ENCODE measurements at places on chromosomes 16 and 17.

GRCh38 chr17:10295728-10296343, 77.0 kb downstream of the MYH13 start:
- DNase-seq, result no peak

GRCh38 chr17:56656701-56657327, 63.3 kb downstream of the NOG start:
- no peak for DNase-seq

- no peak for DNase-seq
These were observed 2.5 kb upstream of the ABCC12 start for GRCh38 chr16:48158296-48158695.

- no peak for DNase-seq
These were observed 114.9 kb downstream of the TRIM37 start for GRCh38 chr17:58991718-58992331.

DNA sequence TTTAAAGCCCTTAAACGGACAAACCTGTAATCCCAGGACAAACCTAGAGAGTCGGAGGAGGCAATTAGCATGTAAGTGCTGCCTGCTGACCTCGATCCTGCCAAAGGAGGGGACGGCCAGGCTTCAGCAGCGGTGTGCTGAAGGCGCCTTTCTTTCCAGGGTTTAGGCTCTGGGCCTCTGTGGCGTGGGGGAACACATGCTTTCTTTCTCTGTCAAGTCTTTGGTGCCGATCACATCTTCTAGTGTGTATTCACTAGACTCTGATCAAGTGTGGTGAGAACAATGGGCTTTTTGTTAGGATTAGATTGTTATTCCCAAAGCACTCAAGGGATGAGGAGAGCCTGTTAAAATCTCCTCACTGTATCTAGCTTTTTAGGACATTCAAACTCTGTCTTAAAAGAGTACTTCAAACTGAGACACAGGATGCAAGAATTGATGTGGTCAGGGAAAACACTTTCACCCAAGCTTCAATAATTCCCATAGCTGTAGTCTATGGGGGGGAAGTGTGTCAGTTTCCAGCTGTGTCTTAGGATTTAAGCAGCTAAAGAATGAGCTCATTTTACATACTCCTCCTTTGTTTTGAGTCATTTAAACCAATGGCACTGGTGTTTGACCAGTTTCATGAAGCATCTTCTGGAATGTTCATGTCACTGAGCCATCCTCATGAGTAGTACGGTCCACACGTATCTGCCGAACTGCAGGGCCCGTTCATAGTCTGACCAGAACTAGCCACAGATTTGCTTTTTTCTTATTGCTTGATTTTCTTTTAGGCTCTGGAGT, 51.2 kb downstream of the RPA1 start:
- no peak for DNase-seq

DNA sequence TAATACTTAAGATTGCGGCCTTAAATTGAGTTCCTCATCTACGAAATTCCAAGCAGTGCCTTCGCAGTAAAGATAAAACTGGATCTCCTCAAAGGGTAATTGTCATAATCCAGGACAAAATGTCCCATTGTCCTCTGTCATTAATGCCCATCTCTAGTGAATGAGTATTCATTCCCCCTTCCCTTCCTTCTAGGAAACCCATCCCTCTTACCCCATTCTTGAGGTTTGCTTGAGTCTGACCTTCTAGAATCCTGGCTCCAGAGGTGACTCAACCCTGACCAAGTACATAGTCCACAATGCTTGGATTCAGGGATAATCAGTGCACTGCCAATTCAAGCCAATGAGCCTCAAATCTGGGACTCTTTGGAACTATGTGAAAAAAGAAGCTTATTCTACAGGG, 47.0 kb upstream of the MAF start:
- DNase-seq, result no peak

DNA sequence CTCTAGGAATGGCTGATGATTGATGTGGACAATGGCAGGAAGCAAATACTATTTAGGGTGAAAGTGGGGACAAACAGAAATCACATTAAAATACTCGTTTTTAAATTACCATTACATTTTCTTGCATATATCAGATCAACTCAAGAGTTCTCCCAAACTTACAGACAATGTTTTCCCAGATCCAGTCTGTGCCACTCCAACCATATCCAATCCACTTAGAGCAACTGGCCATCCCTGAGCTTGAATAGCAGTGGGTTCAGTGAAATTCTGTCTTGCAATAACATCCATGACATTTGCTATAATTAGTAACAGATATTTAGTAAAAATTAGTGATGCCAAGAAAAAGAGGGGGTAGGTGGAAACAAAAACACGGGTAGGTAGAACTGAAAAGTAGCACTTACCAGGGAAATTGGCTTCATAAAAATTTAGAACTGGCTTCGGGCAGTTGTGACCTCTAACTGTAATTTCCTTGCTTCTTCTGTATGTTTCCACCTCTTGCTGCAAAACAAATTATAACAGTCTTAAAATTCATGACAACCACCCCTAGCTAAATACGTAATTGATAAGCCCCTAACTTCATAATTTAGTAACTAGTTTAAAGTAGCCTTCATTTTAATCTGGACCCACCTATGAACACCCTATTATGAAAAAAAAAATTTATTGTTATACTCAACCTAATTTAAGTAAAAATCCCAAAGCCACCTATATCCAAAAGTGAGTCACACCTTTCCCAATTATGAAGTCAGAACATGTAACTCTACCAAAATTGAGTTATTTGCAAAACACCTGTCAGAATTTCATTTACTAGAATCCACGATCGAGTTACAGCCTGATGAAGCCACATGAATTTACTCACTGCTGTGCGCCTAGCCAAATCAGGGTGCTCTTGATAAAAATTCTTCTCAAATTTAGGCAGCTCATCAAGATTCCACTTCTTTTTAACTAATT, 2.0 kb downstream of the DDX5 start:
- DNase-seq, result no peak

DNA sequence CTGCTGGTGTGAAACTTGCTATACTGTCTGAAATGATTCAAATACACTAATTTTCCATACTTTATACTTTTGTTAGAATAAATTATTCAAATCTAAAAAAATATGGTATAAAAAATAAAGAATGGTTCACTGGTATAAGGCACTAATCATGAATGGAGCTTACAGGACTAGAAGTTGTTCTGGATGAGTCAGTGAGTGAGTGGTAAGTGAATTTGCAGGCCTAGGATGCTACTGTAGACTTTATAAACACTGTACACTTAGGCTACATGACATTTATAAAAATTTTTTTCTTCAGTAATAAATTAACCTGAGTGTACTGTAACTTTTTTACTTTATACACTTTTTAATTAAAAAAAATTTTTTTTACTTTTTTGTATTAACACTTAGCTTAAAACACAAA, 95.5 kb downstream of the MAP2K4 start:
- no peak for DNase-seq

GRCh38 chr16:17474572-17474971, 3.8 kb upstream of the XYLT1 start:
- DNase-seq, result no peak

DNA sequence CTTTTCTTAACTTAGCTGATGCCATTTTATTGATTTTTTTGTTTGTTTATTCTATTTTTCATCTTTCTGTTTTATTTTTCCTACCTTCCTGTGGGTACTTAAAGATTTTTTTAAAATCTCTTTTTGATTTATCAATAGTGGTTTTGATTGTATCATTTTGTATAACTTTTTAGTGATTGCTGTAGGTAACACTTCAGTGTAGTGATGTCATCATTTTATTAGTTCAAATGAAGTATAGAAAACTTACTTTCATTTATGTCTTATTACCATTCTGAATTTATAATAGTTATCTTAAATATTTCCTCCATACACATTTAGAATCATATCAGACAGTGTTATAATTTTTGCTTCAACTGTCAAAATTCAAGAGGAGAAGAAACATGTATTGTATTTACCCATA, 115.9 kb downstream of the PHKB start:
- no peak for DNase-seq

DNA sequence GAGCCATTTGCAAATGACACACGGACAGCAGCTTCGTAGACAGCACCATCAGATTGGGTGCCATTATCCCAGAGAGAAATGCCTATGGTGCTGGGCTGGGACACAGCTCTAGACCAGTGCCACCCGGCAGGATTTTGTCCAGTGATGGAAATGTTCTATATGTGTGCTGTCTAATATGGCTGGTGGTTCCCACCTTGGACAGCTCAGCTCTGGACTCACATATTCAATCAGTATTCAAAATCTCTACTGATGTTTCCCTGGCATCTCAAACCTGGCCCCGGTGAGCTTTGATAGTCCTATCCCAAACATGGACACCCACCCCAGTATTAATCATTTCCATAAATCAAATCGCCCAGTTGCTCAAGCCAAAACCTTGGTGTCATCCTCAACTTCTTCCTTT, 23.0 kb downstream of the FA2H start:
- no peak for DNase-seq

- no peak for DNase-seq
These were observed 250.1 kb upstream of the PSMD7 start for GRCh38 chr16:74046524-74046923.

GRCh38 chr16:31242206-31242605, 17.6 kb upstream of the ITGAM start:
- no peak for DNase-seq

DNA sequence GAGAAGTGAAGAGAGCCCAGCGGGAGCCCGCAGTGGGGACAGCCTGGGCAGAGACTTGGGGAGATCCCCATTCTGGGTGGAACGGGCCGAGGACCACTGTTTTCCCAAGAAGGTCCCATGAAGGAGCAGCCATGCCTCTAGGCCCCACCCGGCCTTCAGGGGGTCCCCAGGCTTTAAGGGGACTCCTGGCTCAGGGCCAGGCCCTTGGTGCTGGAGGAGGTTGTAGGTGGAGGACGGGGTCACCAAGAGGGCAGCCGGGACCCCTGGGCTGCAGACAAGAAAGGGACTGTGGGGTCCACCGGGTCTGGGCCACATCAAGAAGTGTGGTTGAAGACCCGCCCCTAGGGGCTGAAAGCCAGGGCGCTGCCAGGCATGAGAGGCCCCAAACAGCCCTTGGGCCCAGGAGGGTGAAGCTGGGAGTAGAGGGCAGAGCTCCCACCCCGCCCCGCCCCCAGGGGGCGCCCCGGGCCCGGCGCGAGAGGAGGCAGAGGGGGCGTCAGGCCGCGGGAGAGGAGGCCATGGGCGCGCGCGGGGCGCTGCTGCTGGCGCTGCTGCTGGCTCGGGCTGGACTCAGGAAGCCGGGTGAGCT, at the start of gene PRSS21:
Gene PRSS21, plus strand, starts transcription at position 487 of the 589 bp plus-strand sequence. Its CDS starts 32 bp downstream, at position 519.
- DNase-seq, result no peak

DNA sequence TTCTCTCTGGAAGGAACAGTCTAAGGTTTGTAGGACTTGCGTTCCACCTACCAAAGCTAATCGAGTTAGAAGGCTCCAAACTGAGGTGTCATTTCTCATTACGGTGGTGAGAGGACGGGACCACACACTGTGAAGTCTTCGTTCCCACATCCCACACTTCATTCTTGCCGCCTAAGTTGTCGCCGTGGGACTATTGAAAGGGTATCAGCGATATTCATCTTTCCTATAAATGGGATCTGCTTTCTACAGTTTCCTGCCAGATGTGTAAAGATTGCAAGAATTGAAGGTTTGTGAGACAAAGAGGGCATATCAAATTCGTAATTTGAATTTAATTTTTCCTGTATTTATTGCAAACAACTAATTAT, 608 bp upstream of the TRIM37 start:
- DNase-seq, result no peak

DNA sequence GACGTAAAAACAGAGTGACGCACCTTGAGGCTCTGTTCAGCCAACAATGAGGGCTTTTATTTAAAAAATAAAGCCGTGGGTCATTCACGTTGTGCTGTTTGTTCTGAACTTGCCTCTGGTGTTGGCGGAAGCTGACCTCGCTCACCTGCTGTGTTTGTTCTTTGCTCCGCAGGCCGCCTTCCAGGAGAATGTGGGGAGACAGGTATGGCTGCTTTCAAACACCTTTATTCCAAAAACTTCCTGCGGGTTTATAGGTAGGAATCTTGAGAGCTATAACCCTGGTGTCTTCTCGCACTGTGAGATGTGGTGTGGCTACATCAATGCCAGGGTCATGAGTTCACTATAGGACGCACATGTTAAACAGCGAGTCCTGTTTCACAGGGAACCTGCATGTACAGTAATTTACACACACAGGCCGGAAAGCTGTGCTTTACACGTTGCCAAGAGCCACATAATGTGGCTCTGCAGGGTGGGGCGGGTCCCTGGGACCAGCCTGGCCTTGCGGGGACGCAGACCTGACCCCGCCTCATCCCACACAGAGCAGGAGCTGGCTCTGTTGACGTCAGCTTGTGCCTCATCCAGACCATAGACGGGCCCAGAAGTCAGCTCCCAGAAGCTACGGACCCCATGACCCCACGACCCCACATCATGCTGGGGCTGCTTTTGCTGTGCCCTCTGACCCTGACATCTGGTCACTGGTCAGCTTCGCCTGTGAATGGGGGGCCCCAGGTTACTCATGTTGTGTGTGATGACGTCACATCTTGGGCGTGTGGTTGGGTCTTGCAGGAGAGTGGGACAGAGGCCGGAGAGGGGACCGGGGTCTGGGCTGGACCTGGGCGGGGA, 49.9 kb upstream of the ZNF750 start:
- DNase-seq, result no peak

DNA sequence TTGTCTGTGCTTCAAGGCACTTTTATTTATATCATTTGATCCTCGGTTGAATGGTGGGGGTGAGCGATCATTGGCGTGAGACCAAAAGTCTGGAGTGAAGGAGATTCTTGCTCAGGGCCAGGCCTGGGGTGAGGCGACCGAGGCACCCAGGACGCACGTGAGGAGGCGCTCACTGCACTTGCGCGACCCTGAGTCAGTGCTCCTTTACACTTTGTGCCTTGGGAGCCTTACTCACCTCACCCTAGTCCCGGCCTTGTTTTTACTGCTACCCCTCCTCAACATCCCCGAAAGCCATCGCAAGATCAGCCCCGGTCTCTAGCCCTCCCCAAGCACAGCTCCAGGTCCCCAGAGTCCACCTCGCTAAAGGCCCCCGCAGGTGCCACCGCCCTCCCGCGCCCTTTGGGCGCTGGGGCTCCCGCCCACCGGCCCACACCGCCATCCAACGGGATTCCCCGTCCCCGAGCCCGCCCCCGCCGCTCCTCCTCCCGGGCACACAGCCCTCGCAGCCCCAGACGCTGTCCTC, 496 bp downstream of the EZH1 start:
- DNase-seq, result no peak

DNA sequence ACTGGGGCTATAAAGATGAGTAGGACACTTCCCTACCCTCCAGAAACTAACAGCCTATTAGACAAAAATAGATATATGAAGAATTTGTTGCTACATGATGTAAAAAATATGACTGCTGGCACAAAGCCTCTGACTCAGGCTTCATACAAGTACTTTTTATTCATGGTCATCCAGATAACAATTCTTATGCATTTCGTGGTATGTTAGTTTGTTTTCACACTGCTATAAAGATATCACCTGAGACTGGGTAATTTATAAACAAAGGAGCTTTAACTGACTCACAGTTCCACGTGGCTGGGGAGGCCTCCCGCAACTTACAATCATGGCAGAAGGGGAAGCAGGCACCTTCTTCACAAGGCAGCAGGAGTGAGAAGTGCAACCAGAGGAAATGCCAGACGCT, 112.5 kb upstream of the HLF start:
- DNase-seq, result no peak

DNA sequence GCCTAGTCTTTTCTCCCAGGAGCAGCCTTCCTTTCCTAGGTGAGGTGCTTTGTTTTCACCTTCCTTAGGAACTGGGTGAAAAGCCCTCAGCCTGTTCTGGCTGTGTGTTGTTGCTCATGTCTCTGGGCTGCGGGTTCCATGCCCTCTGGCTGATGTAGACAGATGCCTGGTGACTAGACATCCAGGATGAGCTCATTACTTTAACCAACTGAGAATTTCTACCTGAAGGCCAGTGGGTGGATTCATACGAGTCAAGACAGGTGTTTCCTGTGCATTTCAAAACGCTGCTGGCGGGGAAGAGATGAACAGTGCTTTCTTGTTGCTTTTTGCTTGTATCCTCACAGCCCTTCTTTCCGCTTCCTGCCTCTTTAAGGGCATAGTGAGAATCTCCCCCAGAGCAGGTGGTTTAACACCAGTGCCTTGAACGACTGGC, 22.3 kb downstream of the SAP30BP start:
- no peak for DNase-seq

Measured in esophagus squamous epithelium (tissue), 5 donors.